ENCODE measurements at places on chromosomes 1 and 21.

DNA sequence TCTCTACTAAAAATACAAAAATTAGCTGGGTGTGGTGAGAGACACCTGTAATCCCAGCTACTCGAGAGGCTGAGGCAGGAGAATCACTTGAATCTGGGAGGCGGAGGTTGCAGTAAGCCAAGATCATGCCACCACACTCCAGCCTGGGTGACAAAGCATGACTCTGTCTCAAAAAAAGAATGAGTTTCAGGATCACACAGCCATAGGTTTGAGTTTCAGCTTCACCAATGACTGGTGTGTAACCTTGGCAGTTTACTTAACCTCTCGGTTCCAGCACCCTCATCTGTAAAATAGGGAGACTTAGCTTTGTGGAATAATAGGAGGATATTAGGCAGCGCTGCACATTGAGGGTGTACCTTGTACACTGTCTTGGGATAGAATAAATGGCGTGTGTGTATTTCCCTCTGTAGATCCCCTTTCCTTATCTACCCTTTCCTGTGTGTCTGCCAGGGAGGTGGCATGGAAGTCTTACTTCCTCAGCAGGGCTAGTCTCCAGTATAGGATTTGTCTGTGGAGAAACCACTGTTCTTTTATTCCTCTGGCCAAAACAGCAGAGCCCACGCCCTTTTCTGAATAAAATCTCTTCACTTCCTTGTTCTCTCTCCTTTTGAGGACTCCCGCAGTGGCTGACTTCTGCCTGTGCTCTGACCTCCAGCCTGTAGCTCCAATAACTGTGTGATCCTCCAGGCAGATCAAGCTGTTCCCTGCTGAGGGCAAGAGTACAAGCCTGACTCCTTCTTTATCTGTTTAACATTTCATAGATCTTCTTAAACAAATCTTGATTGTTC, 90.4 kb downstream of the HHAT start:
- no peak for DNase-seq

- DNase-seq: no peak
These were observed 54.3 kb downstream of the ABL2 start for GRCh38 chr1:179175011-179175841.

DNA sequence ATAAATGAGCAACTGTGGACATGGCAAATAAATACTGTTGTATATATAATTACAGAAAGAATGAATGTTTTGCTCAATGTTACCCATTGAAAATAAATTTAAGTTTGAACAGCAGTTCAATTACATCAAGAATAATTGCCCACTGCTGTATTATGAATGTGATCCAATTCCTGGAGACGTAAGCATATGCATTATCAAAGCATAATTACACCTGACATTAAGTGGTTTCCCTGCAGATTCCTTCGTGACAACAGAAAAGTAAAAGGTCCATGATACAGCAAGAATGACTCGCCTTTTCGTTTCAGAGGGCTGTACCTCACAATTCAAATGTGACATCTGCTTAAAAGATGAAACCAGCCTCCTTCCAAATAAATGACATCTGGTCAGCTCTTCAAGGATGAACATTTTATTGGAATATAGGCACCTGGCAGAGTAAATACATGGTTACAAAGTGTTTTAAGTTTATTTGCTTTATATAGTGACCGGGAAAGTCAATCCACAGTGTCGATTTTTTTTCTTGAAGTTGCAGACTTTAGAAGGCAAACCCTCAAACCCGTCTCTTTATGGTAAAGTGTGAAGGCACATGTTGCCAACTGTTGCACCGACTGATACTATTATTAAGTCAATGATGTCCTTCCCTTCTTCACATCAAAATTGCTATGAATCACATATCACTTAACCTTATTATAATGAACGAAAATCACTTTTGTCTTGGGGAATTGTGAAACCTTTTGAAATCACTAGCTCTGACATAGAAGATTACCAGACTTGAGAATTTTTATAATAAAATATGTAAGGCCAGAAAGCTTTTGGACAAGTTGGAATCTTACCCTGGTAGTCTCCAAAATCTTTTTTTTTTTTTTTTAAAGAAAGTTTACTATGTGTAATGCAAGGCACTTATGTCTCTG, 36.2 kb upstream of the EDEM3 start:
- no peak for DNase-seq

- no peak for DNase-seq
These were observed 23.7 kb downstream of the ABCG1 start for GRCh38 chr21:42242611-42243010.

- DNase-seq: no peak
These were observed 287.8 kb upstream of the CHRM3 start for GRCh38 chr1:239098400-239099037.

DNA sequence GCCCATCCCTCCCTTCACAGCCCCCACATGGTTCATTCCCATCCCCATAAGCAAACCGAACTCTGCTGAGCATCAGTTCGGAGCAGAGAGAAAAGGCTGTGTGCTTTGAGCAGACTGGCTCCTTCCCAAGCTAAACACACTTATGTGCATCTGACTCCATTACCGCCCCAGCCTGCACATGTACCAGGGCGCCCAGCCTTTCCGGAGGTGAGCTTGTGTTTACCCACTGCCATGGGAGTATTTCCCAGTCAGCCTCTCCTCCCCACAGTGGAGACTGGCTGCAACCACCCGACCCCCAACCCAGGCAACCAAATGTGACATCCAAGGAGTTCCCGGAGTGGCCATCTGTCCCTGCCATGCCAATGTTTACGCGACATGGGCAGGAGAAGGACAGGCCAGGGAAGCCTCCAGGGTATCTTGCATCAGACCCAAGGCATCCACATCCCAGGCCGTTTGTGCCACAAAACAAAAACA, 9.4 kb downstream of the TIAM1 start:
- no peak for DNase-seq

DNA sequence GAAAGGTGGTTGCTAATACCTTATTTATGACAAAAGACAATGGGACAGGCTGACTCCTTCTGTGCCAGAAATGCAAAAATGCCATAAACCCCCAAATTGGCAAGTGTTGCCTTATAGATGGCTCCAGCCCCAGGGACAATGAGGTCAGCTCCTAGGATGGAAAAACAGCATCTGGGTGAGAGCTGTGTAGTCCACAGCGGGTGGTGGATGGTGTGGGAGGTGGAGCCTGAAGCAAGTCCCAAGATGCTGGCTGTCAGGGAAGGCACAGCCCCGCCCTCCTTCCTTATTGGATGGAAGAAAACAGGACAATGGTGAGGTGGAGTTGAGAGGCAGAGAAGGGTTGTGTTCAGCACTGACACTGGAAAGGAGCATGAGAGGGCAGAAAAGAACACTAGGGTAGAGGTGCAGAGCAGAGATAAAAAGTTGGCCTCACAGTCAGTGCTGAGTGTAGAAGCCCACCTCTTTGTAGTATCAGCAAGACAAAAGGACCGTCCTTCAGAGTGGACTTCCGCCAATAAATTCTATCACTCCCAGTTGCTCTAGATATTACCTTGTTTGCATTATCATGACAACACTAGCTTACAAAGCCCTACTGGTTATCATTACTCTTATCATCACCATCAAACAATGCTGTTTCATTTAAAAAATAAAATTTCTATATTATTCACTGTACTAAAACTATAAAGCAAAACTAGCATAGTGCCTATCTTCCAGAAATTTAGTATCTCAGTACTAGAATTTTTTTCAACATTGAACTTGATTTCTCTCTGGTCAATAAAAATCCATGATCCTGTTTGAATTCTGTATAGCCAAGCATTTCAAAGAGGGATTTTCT, 3.7 kb upstream of the SDE2 start:
- DNase-seq: peak; percentile 52

DNA sequence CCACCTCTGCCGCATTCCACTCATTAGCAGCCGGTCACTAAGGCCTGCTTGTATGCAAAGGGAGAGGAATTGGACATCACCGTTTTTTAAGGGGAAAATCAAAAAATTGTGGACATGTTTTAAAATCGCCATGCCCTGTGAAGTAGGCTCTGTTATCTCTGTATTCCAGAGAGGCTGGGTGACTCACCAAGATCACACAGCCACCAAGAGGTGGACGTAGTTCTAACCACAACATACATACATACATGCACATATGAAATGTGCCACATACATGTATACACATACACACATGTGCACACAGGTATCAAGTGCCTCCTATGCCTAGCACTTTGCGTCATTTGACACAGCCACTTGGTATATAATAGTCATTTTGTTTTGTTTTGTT, 16.0 kb upstream of the ZSCAN20 start:
- no peak for DNase-seq

DNA sequence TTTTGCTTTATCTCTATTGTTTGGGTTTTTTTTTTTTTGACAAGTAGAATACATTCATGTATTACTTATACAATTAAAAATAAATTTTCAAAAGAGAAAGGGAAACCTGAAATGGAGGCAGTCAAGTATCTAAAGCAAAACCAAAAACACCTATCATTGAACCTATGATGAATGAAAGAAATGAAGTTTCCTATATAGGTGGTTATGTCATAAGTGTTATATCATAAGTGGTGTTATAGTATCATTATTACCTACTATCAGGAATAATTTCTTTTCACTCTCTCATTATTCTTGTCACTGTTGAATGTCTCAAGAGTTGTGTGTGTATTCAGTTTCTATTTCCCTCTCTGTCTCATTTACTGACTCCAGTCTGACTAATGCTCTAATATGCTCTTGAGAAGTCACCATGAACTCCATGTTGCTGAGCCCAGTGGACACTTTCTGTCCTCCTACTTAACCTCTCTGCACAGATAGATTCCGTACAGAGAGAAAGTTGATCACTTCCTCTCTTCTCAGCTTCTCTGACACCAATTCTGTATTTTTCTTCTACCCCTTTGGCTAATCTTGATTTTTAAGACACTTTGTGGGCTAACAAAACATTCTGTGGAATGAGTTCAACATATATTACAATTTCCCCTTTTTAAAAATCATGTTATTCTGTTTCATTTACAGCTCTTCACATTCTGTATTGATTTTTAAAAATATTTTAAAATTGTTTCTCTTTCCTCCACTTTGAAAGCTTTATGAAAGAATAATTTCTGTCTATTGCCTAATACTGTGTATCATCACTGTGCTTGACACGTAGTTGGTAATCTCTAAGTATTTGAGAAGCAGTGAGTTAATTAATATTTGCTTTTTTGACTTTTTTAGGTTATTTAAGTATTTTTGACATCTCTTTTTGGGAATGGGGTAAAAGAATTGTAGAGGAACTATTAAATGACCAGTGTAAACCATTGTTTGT, 50.1 kb downstream of the RASAL2 start:
- no peak for DNase-seq

- DNase-seq: no peak
These were observed 845.5 kb upstream of the ADGRL4 start for GRCh38 chr1:79852004-79852403.

GRCh38 chr1:44422161-44422560, 17.1 kb downstream of the RNF220 start:
- DNase-seq: peak; percentile 54

DNA sequence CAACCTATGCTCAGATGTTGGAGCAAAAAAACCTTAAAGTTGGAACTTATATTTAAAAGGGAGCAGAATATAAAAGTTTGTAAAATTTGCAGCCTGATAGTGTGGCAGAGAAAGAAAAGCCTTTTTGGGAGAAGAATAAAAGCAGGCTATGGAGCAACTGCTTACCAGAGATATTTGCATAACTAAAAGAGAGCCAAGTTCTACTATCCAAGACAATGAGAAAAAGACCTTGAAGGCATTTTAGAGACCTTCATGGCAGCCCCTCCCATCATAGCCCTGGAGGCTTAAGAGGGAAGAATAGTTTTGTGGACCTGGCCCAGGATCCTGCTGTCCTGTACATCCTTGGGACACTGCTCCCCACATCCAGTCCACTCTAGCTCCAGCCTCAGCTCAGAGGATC, 312.5 kb upstream of the ZRANB2 start:
- no peak for DNase-seq

All from nephron progenitor cell (in vitro differentiated cells).